ENCODE measurements at places on chromosomes 2 and 18.

DNA sequence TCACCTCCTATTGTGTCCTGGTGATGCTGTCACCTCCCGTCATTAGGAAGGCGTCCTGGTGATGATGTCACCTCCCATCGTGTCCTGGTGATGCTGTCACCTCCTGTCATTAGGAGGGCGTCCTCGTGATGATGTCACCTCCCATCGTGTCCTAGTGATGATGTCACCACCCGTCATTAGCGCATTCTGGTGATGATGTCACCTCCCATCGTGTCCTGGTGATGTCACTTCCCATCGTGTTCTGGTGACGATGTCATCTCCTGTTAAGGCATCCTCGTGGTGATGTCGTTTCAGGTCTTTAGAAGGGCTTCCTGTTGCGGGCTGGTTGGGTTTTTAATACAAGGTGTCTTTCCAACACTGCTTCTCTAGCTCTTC is 40.7 kb downstream of the CTDP1 start:
- DNase-seq, result no peak

GRCh38 chr2:40716879-40717278 is 265.0 kb upstream of the SLC8A1 start:
- DNase-seq, result no peak

GRCh38 chr2:225766431-225766830 is 366.9 kb downstream of the NYAP2 start:
- no peak for DNase-seq

DNA sequence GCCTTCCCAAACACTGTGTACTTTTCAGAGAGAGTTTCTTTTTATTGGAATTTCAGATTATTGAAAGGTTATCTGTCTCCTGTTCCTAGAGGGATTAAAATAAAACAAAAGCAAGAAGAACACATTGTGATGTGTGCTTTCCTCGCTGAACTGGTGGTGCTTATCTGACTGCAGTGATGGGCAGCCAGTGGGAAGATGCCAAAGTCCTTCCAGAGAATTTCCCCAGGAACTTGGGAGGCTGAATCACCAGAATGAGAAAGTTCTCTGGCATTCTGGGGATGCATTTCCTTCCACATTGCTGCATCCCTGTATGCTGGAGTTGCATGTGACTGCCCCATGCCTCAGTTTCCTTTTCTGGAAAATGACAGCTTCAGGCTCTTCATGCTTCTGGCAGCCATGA is 53.9 kb upstream of the SEC11C start:
- no peak for DNase-seq

DNA sequence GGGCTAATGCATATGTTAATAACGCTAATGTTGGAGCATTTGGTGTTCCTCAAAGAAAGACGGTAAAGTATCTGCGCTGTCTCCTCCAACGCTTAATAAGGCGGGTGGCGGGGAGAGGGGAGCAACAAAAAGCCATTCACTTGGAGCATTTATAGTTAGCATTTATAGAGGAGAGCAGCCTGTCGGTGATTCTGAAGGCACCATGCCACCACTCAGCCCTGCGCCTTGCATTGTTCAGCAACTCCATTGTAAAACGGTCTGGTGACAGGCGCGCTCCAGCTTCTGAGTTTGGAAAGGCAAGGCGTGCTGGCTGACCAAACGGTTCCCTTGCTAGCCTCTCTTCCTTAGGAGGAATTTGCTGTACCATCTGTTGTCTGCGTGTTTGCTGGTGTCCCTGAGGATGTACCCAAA is 83.9 kb downstream of the LYPD1 start:
- no peak for DNase-seq

- no peak for DNase-seq
Measured at GRCh38 chr18:15005313-15006130, 257.6 kb downstream of the ANKRD30B start.

DNA sequence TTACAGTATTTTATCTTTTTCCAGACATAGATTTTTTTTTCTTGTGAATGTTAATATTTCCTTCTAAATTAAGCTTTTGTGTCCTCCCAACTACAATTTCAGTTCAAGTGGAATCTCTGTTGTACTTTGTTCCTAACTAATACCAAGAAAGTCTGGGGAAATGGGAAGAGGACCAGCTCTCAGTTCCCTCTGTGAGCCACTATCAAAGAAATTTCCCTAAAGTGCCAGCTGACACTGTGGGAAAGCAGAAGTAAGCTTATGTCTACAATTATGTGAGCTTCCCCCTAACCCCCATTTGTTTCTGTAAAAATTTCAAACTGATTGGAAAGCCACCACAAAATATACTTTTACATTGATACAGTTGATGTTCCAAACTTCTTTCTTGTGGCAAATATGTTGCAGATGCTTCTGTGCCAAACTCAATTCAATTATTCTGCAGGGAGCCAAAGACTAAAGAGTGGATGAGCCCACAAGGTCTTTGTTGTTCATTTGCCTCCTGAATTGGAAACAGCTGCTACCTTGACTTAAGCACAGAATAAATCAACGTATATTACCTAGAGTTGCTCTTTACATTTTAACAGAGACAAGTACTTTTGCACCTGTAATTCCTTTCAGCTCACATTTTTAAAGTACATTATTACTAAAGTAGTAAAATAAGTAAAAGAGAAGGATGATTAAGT is 306.6 kb downstream of the PTH2R start:
- DNase-seq, result no peak

DNA sequence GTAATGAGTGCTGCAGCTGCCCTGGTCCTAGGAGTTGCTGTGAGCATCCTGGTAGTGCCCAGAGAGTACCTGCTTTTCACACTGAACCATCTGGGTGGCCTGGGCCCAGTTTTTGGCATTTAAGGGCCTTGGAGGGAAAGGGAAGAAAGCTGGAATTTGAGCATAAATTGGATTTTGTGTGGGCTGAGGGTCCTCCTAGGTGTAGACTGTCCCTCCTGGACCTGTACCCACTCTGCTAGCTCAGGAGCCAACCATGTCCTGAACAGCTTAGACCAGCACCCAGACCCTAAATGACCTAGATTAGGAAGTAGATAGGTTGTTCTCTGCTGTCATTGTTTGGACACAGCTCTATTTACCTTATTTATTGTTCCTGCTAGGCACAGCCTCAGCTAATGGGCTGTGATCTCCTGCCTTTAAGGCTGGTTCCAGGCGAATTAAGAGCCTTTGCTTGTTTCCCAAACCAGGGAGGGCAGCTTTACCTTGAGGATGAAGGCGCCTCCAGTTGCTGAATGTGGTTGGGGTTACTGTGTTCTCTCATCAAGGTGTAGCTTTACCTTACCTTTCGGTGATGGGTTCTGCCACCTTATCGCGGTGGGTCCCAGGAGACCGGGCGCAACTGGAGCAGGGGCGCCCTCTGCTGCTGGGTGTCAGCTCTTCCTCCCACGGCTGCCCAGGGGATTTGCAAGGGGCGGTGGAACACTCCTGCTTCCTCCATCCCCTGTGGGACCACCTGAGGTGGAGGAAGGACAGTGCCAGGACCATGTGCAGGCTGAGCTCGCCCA is 34.4 kb downstream of the ITGA6 start:
- peak; percentile 36 for DNase-seq

DNA sequence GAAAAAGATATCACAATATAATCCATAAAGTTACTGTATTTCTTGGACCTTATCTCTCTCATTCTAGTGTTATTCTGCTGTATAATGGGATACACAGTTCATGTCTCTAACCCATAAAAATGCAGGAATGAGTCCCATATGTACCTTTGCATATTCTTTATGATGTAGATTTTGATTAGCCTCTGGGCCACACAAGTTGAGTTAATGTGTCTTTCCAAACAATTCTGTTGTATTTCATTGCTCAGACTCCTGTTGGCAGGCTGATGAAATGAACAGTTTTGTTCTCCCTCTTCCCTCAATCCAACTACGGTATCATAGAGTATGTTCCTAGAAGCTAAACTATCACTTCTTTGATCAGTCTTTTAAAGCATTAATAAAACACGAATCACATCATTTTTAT is 113.2 kb upstream of the SATB2 start:
- DNase-seq, result no peak

DNA sequence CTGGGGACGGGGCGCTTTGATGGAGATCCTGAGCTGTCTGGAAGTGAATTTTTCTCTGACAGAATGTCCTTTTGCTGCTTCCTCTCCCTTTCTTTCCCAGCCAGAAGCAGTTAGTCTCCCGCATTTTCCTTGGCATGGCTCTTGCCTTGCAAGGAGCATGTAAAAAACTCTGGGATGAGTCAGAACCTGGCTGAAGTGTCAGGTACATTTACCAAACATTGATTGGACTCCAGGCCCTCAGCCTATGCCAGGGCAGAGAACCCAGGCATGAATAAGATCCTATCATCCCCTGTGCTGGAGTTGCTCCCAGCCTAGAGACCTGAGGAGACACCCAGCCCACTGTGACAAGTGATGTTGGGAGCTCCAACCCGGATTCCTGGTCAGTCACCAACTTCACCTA is 21.6 kb downstream of the STON1 start:
- DNase-seq, result no peak

- DNase-seq, result peak; percentile 39
Measured at GRCh38 chr18:75810961-75811551, 383.6 kb upstream of the SMIM21 start.

DNA sequence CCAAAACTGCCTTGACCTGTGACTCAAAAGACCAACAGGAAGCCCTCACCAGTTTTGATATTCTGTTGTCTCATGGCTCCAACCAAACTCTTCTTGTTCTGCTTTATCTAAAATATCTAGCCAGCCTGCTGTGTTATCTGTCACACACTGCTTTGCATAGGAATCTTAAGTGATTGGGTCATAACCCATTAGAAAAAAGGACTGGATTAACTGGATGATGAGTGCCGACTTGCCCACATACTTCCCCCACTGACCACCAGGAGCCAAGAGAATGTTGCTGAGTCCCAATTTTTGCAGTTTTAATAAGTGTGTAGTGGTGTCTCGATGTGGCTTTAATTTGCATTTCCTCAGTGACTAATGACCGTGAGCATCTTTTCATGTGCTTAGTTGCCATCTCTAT is 6.5 kb downstream of the MOGAT1 start:
- no peak for DNase-seq

- DNase-seq, result peak; percentile 78
Measured at GRCh38 chr2:33291278-33292013, 185.0 kb upstream of the RASGRP3 start.

DNA sequence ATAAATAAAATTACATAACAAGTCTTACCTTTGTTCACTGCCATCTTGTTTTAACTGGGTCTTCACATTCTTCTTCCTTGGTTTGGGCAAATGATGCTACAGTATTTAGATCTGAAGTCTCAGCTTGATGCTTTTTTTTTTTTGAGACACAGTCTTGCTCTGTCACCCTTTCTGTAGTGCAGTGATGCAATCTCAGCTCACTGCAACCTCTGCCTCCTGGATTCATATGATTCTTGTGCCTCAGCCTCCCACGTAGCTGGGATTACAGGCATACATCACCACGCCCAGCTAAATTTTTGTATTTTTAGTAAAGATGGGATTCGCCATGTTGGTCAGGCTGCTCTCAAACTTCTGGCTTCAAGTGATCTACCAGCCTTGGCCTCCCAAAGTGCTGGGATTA is 53.2 kb upstream of the MAT2A start:
- DNase-seq, result no peak

GRCh38 chr18:50559752-50560680 is at the start of gene MAPK4:
MAPK4 (plus strand) TSS chr18:50560087; CDS start chr18:50663959, 103,872 bp downstream.
- DNase-seq, result peak; percentile 37

DNA sequence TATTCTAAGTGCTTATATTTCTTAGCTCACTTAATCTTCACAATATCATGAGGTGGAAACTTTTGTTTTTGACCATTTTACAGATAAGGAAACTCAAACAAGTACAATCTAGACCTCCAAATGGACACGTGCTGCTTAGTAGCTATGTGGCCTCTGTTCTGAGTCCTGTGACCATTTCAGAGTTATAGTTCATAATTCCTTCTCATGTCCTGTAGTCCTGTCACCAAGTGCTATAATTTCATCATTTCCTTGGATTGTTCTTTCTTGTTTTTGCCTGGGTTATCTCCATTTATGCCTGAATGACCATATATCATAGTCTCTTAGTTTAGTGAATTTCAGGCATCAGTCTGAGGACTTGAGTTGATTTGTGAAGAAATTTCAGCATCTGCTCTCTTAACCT is 91.7 kb downstream of the NUP35 start:
- no peak for DNase-seq

DNA sequence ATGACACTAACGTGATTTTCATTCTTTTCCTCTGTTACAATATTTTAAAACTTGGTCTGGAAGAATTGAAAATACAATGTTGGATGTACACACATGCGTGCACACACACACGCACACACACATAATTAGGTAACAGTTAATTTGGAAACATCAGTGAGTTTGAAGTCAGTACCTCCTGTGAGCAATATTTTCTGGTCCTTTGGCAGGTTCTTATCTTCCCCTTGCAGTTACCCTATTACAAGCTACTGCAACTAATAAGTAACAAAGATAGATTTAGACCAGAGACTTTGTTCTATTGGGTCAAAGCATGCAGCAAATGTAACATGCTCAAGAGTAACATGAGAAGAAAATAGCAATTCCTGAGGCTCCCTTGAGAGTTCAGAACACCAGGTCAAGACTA is 73.3 kb downstream of the ZNF385B start:
- DNase-seq, result no peak

DNA sequence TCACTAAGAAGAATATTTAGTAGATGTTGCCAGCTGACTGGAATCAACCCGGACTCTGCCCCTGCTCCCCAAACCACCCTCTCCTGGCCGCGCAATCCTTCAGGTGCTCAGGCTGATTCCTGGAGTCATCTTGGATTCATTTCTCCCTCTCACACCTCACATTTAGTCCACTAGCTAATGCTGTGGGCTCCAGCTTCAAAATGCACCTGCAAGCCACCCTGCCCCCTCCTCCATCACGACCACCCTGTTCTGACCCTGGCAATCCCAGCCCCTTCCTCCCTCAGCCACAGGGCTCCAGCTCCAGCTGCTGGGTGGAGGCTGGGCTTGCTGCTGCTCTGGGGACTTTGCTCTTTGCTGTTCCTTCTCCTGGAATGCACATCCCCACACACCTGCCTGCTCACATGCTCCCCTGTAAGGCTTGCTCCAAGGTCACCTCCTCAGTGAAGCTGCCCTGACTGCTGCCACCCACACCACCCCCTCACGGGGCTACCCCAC is 61.3 kb upstream of the SH3RF3 start:
- no peak for DNase-seq

DNA sequence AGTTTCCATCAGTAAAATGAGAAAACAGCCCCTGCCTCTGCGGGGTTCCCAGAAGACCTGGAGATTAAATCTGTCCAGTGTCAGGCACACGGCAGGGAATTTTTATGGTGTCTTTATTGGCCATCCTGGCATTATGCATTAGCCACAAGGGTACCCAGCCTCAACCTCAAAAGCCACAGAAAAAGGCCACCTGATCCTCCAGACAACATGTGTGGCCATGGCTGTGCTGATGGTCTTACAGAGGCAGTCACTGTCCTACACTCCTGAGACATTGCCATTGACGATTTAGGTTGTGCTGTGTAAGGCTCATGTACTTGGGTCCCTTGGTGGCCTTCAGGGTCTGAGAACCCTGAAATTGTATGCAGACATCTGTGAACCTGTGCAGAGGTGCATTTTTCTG is 115.6 kb downstream of the SMAD7 start:
- DNase-seq, result no peak

GRCh38 chr2:195612611-195613495 is 44.2 kb upstream of the SLC39A10 start:
- no peak for DNase-seq

- DNase-seq, result no peak
Measured at GRCh38 chr2:184921676-184922075, 323.3 kb downstream of the ZNF804A start.

- DNase-seq, result no peak
Measured at GRCh38 chr18:79872527-79873444, 75.0 kb downstream of the KCNG2 start.

- DNase-seq, result no peak
Measured at GRCh38 chr18:59743566-59743965, 46.3 kb upstream of the CCBE1 start.

Measured in DMS79 treated with DMSO at 0.1 percent for 48 hours (cell line).